Cerebellum (tissue), 4 donors: ENCODE measurements at places on chromosomes 3 and 15. TPM values are rescaled to one million over a fixed set of nuclear protein-coding genes. Genes with fewer than 3 reads are reported as not detected.
A peak's percentile ranks its signal among the peaks of the same experiment; 100 is the strongest.

DNA sequence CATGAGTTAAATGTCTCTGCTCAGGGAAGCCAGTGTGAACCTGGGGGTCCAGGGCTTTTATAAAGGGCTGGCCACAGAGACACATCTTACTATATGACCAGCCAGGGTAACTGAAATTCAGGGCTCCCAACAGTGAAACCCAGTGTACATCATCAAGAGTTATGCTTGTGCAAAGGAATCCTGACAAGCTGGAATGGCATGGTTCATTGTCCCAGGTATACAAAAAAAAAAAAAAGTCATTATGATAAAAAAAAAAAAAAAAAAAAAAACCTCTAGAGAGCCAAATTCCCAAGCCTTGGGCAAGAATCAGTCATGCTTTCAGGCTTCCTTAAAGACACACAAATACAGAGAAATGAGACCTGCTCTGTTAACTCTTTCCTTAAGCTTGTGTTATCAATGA lies 452.0 kb downstream of the GABRG3 start:
- no peak for DNase-seq

DNA sequence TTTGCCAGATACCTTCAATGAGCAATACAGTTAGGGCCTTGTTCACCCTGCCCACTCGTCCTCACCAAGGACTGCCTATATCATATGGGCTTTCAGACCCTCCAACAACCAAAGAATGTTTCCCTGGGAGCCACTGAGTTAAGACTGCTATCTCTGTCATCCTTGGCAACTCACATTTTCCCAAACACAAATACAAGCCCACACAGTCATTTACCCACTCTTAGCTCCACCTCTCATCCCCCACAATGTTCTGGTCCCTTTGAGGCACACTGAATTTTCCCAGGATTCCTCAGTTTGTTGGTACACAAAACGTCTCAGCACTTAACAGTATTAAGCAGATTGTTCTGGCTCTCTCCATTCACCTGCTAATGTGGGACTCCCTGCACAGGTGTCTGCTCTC lies 204.6 kb downstream of the TLE3 start:
- DNase-seq, result no peak

The TNFAIP8L3 gene
- 3.2 TPM for total RNA-seq

DNA sequence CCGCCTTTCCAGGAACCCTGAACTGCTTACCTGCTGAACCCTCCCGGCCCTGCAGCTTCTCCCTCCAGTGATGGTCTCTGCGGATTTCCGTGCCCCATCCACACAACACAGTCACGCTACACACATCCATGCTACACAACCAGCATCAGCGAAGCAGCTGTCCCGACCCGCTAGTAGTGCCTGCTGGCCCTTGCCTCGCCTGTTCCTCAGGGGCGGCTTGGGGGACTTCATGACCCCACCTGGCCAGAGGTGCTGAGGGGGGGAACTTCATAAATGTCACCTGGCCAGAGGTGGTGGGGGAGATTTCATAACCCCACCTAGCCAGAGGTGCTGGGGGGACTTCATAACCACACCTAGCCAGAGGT lies 530 bp upstream of the TUBGCP5 start:
- no peak for DNase-seq

The TIMMDC1 gene
- total RNA-seq, result 36.6 TPM

GRCh38 chr15:57559875-57560274 lies 31.8 kb upstream of the MYZAP start:
- DNase-seq, result peak; percentile 77

The RYR3 gene
- 62.5 TPM for total RNA-seq

The BFSP2 gene
- not detected for total RNA-seq

- DNase-seq, result no peak
Observed at GRCh38 chr3:51982352-51982837, 940 bp upstream of the ACY1 start.

DNA sequence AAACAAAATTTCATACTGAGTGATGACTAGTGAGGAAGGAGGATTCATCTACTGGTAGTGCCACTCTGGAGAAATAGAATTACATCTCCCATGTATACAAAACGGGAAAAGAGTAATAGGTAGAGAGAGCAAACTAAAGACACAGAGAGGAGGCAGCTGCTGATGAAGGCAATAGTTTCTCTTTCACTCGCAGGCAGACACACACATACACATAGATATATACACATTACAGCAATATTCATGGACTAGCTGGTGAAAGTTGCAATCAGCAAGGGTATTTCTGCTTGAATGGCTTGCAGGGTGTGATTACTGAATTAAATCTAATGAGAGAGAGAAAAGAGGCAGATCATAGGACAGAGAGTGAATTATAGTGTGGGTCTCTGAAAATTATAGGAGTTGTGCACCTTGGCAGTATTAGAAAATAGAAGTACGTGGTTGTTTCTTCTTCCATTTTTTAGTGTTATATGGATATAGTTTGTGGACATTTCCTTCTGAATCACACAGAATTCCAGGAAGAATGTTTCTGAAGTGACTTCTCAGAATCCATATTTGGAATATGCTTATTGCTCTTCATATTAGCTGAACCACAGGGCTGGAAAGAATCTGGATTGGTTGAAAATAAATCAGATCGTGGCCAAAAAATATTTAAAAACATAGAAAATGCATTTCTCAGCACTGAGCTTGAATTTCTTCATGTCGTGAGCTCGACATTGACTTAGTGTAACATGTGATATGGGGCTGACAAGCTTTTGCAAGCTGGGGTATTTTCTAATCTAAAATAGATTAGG lies 991.2 kb downstream of the TUSC7 start:
- DNase-seq, result no peak

The MOBP gene
- total RNA-seq, result 0.73 TPM

DNA sequence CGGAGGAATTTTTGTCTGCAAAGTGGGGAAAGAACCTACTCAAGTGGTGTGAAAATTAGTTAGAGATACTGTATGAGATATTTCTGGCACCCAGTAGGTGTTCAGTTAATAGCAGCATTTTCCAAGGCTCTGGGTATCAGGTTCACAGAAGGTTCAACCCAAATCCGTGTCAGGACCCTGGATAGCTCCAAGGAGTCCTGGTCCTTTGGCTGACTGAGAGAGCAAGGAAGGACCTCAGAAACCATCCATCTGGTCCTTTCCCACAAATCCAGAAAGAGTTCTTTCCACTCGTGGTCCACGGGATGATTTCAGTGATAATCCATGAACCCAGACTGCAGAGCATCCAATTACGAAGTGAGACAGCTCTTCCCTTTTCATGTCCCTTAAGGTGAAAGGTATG lies 51.4 kb downstream of the SLC6A11 start:
- no peak for DNase-seq

DNA sequence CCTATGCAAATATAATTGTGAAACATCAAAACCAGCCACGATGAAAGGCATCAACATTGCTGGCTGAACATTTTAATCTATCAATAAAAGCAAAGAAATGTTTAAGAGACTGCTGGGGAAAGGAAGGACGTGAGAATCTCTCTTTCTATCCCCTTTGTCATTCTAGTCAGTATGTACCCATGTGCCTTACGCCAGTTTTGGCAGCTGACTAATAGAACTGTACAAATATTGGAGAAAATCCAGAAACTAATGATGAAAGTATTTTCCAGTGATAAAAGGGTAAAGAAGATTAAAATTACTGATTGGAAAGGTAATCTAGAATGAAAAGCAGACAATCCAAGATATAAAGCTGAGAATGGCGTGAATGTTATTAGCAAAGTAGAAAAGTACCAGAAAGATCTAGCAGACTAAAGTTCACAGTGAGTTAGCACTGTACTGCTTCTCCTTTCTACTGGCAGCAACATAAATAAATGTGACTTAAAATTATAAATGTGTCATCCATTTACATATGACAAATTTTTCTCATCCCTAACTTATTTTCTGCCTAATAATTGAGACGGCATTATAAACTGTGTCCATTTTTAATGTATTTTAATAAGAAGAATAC lies 401.9 kb upstream of the CNTN4 start:
- DNase-seq, result no peak

DNA sequence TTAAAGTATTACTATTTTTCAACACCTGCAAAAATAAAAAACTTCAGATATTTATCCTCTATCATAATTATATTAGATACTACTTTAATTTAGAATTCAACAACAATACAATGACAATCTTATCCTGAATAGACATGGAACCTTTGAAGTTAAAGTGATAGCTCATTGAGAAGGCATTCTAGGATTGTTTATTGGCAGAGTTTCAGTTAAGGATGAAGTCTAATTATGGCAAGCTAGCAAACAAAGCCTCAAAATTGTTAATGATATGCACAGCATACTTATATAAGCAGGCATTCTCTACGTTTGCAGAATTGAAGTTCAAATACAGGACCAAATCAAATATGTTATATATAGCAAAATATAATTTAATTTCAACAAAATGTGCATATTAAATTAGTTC lies 91.2 kb upstream of the ABI3BP start:
- no peak for DNase-seq

The C2CD4A gene
- 0.73 TPM for total RNA-seq

The RNU6-1 gene
- not detected for total RNA-seq

GRCh38 chr3:152557302-152557999 lies 277.5 kb upstream of the P2RY1 start:
- no peak for DNase-seq

DNA sequence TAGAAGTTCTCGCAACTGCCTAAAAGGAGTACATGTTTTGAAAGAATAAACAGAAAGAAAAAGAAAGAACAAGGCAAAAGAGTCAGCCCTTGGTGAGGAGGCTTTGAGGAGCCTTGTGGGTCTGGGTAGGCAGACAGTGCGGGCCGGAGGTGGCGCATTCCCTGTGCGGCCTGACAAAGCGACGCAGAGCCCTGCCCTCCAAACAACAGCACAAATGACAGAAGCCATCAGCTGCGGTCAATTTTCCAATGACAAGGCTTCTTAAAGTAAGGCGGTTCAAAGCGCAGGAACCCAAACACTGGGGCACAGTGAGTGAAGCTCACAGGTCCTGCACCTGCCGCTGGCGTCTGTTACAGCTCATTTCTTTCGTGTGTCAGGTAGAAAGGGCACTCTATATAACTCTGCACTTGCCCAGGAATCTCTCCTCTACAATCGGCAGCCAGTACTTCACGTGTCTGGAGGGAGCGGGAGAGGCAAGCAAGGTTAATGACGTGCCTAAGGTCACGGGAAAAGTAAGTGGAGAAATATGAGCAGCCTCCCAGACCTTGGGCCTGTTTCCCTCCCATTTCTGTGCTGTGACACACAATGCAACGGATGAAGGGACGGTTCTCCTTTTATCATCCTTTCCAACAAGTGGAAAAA lies 178.1 kb downstream of the OPA1 start:
- no peak for DNase-seq

The CPLX3 gene
- total RNA-seq, result 1.00 TPM

GRCh38 chr3:100554373-100554676 lies 55.1 kb upstream of the ADGRG7 start:
- DNase-seq, result no peak

DNA sequence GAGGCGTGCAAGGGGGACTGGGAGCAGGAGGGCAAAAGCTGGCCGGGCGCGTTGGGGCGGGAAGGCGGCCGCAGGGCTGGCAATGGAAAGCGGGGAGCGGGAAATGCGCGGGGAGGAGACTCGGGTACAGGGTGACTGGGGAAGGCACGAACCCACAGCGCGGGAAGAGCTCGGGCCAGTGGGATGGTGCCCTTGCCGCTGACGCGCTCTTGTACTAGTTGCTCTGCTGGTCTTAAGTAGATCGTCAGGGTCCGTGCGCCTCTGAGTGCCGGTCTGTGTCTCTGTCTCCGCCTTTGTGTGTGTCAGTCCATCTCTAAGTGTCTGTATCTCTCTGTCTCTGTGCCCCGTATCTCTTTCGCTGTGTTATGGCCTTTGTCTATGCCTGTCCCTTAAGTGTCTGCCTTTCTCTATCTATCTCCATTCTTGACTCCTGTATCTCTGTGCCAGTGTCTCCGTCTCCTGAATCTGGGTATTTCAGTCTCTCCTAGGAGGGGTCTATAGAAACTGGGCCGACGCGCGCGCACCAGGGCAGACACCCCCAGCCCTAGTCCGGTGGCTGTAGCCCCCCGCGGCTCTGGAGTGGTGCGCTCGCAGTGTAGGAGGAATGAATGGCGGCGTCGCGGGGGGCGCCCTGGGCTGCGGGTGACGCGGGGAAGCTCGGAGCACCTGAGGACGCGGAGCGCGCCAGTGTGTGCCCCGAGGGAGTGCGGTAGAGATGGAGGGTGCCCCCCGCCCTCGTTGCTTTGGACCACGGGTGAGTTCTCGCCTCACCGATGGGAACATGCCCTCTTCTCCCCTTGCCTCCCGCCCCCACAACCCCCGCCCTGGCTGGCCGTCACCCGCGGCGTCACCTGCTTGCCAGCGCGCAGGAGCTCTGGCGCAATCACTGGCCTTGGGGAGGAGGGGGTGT lies 756 bp upstream of the CAMK2N2 start:
- peak; percentile 58 for DNase-seq

The GABRG3 gene
- 14.0 TPM for total RNA-seq

GRCh38 chr3:70952033-70952747 lies 631.3 kb downstream of the FOXP1 start:
- DNase-seq, result no peak
